T-cell (primary cell): ENCODE measurements at places on chromosomes 1 and 21.

- H3K27ac ChIP-seq: no peak overlapping the region
- peaks cover 5% of the 10 kb centered on the region for H3K36me3 ChIP-seq
- no peaks in the 10 kb centered on the region for H3K27me3 ChIP-seq
- no peak for DNase-seq
- no peak overlapping the region for H3K4me3 ChIP-seq
Observed at GRCh38 chr1:243346016-243346415, 90.2 kb downstream of the SDCCAG8 start.

GRCh38 chr1:67752306-67752705 is 67.3 kb downstream of the GADD45A start:
- H3K4me1 ChIP-seq: no peaks in the 10 kb centered on the region
- no peak overlapping the region for H3K27ac ChIP-seq
- no peak overlapping the region for H3K4me3 ChIP-seq

DNA sequence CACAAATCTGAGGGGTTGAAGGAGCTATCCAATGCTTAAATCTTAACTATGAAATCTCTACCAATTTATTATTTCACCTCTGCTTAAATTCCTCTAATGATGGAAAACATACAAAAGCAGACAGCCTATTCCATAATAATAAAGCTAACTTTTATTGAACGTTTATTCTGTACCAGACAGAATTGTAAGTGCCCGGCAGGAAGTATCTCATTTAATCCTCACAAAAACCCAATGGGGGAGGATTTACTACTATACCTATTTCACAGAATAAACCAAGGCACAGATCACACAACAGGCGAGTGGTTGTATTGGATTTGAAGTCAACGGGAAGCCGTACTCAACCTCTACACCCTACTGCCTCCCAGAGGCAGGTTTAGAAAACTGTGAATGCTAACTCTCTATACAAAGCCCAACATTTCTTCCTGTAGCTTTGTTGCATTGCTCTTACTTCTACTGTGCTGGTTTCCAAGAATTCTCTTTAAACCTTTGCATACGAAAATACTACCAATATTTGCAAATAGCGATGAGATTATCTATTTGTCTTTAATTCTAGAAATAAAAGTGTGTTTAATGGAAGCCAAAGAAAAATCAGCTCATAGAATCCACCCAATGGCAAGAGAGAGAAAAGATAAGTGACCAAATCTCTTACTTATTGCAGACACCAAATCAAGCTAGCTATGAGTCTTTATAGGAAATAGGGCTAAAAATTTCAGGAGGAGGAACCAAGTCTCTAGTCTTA is 33.5 kb upstream of the C1orf53 start:
- no peak overlapping the region for H3K4me3 ChIP-seq
- no peaks in the 10 kb centered on the region for H3K4me1 ChIP-seq
- no peak for DNase-seq
- no peak overlapping the region for H3K27ac ChIP-seq
- H3K27me3 ChIP-seq: no peaks in the 10 kb centered on the region
- no peaks in the 10 kb centered on the region for H3K36me3 ChIP-seq

DNA sequence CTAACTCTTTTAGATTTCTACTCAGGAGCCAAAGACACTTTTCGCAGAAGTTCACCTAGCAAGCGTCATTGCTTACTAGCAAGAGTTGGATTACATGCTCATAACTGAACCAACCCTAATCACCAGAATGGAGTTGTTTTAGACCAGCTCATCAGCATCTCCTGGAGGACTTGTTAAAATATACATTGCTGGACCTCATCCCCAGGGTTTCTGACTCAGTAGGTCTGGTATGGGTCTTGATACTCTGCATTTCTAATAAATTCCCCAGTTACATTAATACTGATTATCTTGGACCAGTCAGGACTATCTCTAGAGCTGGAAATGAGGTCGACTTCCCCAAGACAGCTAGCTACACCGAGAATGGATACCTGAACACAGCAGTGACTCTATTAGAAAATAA is 9.7 kb upstream of the PRDX6 start:
- no peak overlapping the region for H3K27ac ChIP-seq
- no peaks in the 10 kb centered on the region for H3K36me3 ChIP-seq
- no peaks in the 10 kb centered on the region for H3K27me3 ChIP-seq
- no peak for DNase-seq

DNA sequence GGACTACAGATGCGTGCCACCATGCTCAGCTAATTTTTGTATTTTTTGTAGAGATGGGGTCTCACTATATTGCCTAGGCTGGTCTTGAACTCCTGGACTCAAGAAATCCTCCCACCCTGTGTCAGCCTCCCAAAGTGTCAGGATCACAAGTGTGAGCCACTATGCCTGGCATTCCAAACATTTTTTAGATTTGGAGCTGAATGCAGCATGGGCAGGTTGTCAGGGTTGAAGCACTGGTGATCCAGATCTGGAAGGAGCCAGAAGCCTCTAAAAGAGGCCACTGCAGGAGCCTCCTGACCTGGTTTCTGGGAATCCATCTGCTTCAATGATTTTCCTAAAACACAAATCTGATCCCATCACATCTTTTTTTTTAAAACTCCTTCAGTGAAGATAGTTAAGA is 1.8 kb upstream of the CTPS1 start:
- H3K27ac ChIP-seq: no peak overlapping the region
- DNase-seq: no peak
- no peak overlapping the region for H3K4me3 ChIP-seq

DNA sequence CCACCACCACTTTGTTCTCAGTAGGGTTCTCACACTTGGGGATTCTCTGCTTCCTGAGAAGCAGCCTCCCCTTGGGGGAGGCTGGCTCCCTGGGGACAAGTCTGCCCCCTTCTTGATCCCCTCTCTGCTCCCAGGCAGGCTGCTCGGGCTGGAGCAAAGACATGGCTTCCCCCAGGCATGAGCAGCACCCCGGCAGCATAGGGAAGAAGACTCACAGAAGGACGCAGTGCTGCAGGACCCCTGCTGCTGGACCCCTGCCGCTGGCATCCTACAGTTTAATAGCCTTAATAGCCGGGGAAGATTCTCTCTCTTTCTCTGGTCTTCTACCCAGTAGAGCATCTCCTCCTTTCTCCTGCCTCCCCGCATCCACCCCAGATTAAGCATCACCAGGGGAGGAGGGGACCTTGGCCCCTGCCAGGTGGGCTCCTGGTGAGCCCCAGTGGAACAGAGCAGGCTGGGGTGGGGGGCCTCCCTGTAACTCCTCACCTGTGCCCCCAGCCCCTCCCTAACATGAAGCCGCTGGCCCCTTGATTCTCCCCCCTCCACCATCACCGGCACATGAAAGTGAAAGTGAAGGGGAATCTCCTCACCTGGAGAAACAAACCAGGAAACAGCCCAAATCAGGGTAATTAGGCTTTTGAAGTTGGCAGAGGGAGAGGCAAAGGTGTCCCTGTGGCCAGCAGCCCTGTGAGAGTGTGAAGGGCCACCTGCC is 2.5 kb downstream of the WNT3A start:
- no peak overlapping the region for H3K4me3 ChIP-seq
- DNase-seq: no peak
- H3K4me1 ChIP-seq: peaks cover 20% of the 10 kb centered on the region
- H3K27me3 ChIP-seq: peaks cover 2% of the 10 kb centered on the region
- no peak overlapping the region for H3K27ac ChIP-seq

- no peak for DNase-seq
- peaks cover 43% of the 10 kb centered on the region for H3K36me3 ChIP-seq
- H3K27me3 ChIP-seq: no peaks in the 10 kb centered on the region
- H3K4me1 ChIP-seq: no peaks in the 10 kb centered on the region
Observed at GRCh38 chr21:41992576-41992975, 17.6 kb downstream of the ZBTB21 start.

DNA sequence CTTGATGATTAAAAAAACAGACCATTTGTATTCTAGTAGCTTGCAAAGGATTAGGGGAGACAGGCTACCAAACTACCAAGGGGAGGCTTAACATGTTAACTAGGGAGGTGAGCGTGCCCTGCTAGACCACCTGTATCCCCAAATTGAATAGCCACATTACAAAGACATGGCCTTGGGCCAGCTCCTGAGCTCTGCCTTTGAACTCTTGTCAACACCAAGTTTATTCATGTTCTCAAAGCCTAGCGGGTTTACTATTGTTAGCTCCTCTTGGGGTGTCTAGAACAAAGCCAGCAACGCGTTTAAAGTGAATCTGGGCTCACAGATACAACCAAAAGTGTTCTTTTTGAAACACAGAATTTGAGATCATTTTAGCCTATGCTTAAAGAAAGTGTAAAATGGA is 36.3 kb downstream of the SMYD2 start:
- H3K36me3 ChIP-seq: peaks cover 4% of the 10 kb centered on the region
- H3K27me3 ChIP-seq: no peaks in the 10 kb centered on the region
- no peak overlapping the region for H3K4me3 ChIP-seq
- H3K4me1 ChIP-seq: no peaks in the 10 kb centered on the region
- no peak overlapping the region for H3K27ac ChIP-seq
- no peak for DNase-seq

DNA sequence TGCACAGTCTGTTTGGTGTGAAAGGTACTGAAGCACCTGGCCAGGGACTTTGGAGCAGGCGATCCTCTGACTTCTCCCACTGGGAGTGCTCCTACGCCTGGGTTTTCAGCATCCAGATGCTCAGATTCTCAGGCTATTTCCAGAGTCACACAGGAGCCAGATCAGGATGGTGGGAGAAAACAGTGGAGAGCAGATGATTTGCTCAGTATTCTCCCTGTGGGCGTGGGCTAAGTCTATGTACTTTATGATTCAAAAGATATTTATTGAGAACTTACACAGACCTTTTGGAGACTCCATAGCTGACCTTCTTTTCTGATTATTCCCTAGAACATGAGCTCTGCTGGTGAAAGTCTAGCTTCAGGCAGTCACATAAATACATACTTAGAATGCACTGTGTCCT is 134.6 kb downstream of the TENT5C start:
- H3K4me1 ChIP-seq: no peaks in the 10 kb centered on the region
- H3K27ac ChIP-seq: no peak overlapping the region
- no peaks in the 10 kb centered on the region for H3K36me3 ChIP-seq
- DNase-seq: no peak
- H3K27me3 ChIP-seq: no peaks in the 10 kb centered on the region

DNA sequence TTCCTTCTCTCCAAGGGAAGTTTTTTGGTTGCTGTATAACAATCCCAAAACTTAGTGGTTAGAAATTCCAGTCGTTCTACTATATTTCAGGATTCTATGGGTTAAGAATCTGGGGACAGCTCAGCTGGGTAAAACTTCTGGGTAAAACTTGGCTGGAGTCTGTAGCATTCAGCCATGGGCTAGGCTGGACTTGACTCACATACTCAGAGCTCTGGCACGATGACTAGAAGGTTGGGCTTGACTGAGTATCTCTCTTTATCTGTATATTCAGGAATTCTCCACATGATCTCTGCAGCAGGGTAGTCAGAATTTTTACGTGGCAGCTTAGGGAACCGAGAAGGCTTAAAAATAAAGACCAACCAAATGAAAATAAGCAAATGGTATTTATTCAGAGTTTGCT is 28.2 kb upstream of the HRNR start:
- peaks cover 5% of the 10 kb centered on the region for H3K27me3 ChIP-seq
- no peaks in the 10 kb centered on the region for H3K36me3 ChIP-seq
- no peak for DNase-seq
- H3K27ac ChIP-seq: no peak overlapping the region

GRCh38 chr1:243710467-243710866 is 139.6 kb downstream of the AKT3 start:
- H3K27me3 ChIP-seq: no peaks in the 10 kb centered on the region
- DNase-seq: no peak
- H3K36me3 ChIP-seq: no peaks in the 10 kb centered on the region
- no peak overlapping the region for H3K4me3 ChIP-seq
- H3K27ac ChIP-seq: no peak overlapping the region
- peaks cover 4% of the 10 kb centered on the region for H3K4me1 ChIP-seq

DNA sequence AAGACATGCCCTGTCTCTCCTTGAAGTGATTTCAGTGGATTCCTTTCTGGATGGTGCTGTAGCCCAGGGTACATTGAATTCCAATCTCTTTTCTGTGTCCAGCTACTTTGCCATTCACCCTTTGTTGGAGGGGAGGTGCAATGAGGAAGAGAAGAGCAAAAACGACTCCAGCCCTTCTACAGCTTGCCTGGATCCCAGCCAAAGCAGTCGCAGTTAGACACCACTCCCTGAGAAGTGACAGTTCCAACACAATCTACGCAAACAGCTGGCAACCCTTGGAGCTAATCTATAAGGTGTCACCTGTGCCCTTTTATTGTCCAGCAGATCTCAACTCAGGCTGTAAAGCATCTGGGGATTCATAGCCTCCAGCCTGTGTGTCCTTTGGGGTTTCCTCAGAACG is 4.6 kb downstream of the CD244 start:
- no peak for DNase-seq
- no peaks in the 10 kb centered on the region for H3K36me3 ChIP-seq
- no peak overlapping the region for H3K4me3 ChIP-seq
- H3K27ac ChIP-seq: peak overlapping the region; percentile 4
- H3K4me1 ChIP-seq: peaks cover 15% of the 10 kb centered on the region
- no peaks in the 10 kb centered on the region for H3K27me3 ChIP-seq

DNA sequence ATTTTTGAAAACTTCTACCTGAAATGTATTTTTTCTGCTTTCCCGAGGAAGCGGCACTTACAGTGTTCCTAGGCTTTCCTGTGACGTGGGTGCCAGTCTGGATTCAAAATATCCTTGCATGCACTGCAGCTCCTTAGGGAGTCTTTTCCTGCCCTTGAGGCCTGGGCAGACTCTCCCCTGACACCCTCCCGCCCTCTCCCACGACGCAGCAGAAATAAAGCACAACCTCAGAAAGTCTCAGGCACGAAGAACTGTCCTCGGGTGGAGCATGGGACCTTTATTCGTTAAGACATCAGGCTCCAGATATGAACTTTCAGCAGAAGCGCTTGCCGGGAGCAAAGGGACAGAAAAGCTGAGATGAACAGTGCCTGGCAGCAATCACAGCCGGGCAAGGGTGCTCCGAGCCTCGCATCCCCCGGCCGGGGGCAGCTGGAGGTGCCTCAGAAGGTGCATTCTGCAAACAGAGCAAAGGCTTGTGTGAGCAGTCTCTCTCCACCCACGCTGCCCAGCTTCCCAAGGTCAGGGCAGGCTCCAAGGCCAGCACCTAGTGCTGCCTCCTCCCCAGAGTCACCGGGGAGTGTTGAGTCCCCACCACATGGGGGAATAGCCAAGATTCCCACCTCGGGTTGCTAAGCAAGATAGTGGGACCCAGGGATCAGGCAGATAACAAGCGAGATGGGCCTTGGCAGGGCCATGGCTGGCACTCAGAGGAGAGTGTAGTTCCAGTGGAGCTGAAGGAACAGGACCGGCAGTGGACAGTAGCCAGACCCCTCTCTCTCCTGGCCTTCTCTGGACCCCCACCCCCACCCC is 3.2 kb downstream of the TFF3 start:
- no peaks in the 10 kb centered on the region for H3K27me3 ChIP-seq
- no peaks in the 10 kb centered on the region for H3K4me1 ChIP-seq
- no peak overlapping the region for H3K4me3 ChIP-seq
- DNase-seq: no peak
- no peaks in the 10 kb centered on the region for H3K36me3 ChIP-seq
- H3K27ac ChIP-seq: no peak overlapping the region
